Glomerular endothelial cell (primary cell): ENCODE measurements at places on chromosomes 11 and 22. TPM values are rescaled to one million over a fixed set of nuclear protein-coding genes. Genes with fewer than 3 reads are reported as not detected.

- DNase-seq = no peak
Observed at GRCh38 chr22:24133187-24133965, 47.9 kb upstream of the SUSD2 start.

DNA sequence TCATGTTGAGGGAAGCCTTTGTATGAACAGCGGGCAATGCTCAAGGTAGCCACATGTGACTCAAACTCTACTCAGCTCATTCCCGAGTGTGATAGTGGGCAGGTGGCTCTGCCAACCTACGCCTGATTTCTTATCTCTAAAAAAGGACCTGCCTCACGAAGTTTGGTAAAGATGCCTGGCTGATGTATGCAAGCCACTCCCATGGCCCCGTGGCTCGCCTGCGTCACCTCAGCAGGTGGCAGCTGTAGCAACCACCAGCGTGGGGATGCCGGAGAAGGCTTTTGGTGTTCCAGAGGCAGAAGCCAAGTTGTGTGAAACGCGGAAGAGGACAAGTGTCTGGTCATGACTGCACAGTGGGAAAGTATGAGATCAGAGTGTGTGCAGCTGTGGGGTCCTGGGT, 5.4 kb downstream of the FADS2 start:
- DNase-seq = no peak

- DNase-seq = no peak
Observed at GRCh38 chr11:98136357-98136756, 884.4 kb upstream of the CNTN5 start.

The SDHAF2 gene
- 30.2 and 50.1 TPM in 2 replicates for total RNA-seq

The CCDC116 gene
- total RNA-seq = 0.35 TPM in 1 of 2 replicates, not detected in the other

GRCh38 chr22:39181778-39182177, 29.3 kb upstream of the CBX7 start:
- no peak for DNase-seq

- DNase-seq = no peak
Observed at GRCh38 chr22:48306785-48307510, 1520.7 kb downstream of the BRD1 start.

The TNNT3 gene
- not detected in 2 replicates for total RNA-seq

GRCh38 chr22:33883561-33883960, 36.7 kb downstream of the LARGE1 start:
- no peak for DNase-seq

DNA sequence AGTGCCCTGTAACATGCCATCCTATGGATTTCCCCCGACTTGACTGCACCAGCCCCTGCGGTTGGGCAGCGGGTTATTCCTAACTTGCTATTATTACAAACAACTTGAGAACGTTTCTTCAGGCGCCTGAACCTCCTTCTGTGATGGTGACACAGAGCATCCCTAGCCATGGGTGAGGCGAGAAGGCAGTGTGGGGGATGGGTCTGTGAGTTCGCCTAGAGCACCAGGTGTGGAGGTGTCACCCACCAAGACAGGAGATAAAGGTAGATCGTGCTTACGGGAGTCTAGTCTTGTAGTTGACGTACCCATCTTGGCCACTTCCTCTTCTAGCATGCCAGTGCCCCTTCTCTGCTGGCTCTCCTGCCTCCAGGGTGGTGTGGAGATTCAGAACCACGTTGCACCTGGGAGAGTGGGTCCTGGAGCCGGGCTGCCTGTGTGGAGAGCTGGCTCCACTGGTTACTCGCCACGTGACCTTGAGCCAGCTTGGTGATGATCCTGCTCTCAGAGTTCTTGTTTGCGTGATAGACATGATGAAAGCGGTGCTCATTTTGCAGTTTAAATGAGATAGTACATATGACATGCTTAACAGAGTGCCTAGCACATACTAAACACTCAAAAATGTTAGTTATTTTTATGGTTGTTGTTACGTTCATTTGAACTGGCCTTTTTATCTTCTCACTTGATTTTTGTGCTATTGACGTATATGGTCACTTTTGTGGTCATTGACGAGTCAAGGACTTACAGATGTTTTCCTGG, 37.8 kb downstream of the TBC1D22A start:
- no peak for DNase-seq

DNA sequence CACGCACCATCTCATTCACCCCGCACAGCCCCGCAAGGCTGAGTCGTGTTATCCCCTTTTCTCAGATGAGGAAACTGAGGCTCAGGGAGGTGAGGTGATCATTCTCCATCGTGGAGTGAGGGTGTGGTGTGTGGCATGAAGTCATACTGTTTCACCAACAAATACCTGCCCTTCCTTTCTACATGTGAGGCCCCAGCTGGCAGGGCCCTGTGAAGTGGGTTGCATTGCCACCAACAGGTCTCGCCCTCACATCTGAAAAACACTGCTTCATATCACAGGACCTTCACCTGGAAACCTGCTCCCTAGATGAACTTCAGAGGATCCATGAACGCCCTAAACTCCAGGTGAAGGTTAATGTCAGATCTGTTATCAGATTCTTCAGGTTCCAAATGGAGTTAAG, 4.3 kb downstream of the SSTR3 start:
- DNase-seq = no peak

GRCh38 chr11:75347781-75348566, 3.5 kb downstream of the ARRB1 start:
- no peak for DNase-seq

GRCh38 chr11:2419638-2420501, 19.3 kb downstream of the TSSC4 start:
- DNase-seq = peak; percentile 34

GRCh38 chr22:35316751-35317150, 17.1 kb downstream of the TOM1 start:
- DNase-seq = no peak
